Activated CD4-positive, alpha-beta T cell treated with anti-CD3 and anti-CD28 coated beads, Interleukin-2, amount 50 U/mL, for 1 hour (primary cell): ENCODE measurements at places on chromosomes 6 and 20.

GRCh38 chr6:125112934-125113333 lies 40.6 kb upstream of the TPD52L1 start:
- DNase-seq: no peak

- no peak for DNase-seq
These were observed 302.2 kb upstream of the EPHA7 start for GRCh38 chr6:93721386-93722048.

GRCh38 chr20:57652606-57653545 lies 32.6 kb upstream of the ZBP1 start:
- DNase-seq: no peak

- no peak for DNase-seq
These were observed 385.3 kb upstream of the SOX4 start for GRCh38 chr6:21208081-21208795.

DNA sequence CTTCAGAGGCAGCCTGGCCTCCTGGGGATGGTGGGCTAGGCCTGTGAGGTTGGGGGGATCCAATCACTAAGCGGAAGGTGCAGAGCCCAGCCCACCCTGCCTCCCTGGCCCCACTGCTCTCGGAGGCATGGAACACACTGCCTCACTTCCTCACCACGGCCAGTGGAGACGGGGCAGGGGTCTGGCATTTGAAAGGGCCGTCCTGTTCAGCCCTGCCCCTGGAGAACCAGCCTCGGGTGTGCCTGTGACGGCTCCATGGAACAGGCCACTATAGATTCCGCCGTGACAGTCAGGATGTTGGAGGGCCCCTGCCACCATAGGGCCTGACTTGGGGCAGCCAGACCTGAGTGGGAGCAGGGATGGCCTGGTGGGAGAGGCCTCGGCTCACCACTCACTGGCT lies 110.2 kb downstream of the DACT2 start:
- no peak for DNase-seq

DNA sequence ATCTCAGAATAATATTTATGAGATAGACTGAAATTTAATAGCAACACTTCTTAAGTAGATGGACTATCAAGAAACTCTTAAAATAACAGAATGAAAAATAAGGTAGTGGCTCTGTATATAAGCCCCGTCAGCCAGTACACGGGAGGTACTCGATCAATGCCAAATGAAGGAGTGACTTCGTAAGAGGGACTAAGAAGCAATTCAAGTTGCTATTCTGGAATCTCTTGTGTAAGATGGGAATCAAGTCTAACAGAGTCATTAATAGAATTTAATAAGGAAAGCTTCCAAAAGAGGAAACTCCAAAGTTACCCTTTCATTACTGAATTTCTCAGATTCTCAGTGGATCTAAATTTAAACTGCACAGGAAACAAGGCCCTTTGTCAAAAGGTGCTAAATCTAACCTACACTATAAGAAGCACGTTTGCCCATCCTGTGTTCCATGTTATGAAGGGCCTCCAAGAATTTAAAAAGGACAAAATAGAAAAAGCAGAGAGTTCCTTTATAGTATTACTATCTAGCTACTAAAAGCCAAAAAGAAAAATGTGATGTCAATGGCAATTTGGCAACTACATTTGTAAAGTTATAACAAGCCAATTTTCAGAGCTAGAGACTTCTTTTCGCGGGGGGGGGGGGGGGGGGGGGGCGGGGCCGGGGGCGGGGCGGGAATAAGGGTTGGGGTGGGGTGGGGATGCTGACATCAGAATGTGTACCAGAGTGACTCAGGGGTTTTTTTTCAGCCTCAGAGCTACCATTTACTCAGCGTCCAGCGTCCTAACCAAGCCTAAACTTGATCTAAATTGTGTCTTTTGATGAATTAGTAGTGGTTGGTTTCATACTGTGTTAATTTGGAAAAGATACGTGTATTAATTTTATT lies 200.6 kb downstream of the GMPR start:
- DNase-seq: no peak

GRCh38 chr6:37972994-37973757 lies 153.6 kb downstream of the ZFAND3 start:
- no peak for DNase-seq

DNA sequence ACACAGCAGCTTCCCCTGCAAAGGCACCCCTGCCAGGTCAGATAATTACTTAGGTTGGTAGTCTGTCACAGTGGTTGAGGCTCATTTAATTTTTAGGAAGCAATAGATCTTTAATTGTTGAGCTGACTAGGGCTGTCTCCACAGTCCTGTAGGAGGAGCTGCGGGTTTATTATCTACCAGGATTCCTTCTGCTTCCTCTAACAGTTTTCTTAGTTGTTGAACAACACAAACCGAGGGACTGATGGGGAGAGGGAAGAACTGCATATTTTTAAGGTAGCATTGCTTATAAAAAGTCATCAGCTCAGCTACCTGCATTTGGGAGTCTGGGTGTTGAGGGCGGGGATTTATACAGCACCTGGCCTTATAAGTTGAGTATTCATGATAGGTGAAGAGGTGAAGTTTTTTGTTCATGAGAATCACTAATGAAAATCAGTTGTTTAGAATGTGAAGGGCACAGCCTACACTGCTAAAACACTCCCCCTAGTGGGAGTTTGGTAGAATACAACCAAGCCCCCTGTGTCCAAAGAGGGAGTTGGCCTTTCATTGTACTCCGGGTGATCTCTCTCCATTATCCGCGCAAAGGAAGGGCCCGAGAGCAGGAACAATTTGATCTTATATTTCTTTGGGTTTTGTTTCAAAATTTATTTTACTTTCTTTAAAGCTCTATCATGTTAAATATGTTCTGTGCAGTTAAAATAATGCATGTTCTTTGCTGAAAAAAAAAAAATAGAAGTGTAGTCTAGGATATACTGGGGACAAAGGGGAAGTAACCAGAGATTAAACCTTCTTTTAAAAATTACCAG lies 69.6 kb downstream of the SSR1 start:
- DNase-seq: peak; percentile 15

- no peak for DNase-seq
These were observed 96.2 kb downstream of the PSMG4 start for GRCh38 chr6:3355011-3355357.

GRCh38 chr6:3324262-3324942 lies 65.7 kb downstream of the PSMG4 start:
- DNase-seq: no peak

DNA sequence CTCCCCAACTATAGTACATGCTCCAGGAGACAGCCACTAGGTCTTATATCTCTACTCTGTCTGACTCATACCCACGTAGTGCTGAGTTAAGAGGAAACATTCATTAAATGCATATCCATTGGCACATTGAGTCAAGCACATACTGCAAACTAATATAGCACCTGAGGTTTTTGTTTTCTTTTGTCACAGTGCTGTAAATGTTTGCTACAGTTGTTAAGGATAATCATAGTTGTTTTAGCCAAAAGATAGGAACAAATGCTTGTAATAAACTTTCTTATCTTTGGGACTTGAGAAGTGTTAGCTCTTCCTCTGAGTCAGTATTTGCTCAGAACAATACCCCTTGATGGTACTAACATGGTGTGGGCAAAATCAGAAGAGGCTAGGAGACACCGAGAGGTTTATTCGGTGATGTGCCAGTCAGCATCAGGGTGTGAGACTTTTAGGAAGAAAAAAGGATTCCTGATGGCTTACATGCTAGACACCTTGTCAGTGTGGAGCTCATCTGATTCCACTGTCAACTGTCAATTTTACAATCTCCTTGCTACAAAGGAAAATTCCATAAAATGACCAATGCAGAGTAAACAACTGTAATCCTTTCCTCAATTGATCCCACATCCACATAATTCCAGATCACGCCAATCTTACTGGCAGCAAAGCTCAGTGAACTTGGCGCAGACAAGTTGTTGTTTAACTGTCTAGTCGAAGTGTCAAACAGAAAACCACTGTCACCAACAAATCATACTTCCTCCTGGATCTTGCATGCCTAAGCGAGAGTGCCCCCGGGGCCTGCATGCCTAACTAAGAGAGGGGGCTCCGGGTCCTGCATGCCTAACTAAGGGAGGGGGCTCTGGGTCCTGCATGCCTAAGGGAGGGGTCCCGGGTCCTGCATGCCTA lies 36.1 kb downstream of the ELOVL2 start:
- DNase-seq: no peak

GRCh38 chr6:14065350-14065749 lies 52.2 kb upstream of the CD83 start:
- no peak for DNase-seq

DNA sequence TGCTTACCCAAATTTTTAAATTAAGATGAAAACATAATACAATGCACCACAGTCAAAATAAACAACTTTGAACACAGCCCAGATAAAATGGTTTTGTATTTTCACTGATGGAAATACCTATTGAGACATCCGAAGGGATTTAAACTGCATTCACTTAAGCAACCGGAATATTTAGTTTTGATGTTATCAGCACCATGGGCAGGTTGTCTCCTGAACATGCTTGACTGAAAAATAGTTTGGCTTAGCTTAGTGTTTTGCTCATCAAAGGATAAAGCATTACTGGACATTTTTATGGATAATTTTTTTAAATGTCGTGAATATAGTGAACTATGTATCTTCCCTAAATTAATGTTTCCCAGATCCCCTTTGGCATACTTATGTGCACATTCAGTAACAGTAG lies 177.5 kb downstream of the GJA1 start:
- no peak for DNase-seq

DNA sequence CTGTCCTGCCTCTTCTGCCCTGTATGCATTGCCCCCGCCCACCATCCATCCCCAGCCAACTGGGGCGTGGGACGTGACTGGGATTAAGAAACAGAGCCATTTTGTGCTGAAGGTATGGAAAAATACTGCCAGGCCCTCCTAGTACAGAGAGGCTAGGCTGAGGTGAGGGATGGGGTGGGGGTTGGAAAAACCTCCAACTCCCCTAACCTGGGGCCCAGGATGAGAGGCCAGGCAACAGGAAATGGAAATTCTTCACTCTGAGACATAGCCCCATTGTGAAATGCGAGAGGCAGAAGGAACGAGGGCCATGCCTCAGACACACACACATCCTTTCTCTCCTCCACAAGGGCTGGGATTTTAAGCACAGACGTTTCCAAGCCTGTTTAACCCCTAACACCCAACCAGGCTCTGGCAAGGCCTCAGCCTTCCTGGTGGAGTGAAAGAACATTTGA lies 19.9 kb downstream of the KCNK5 start:
- DNase-seq: no peak

DNA sequence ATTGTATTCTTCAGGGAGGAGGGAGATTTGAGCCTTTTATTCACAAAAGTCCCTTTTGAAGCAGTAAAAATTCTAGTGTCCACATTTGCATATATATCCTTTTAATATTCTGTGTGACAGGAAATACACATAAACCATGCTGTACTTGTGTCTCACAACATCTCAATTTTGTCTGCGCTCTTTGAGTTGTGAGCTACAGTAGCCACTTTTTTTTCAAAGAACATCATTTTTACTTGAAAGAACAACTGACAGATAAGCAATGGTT lies 21.3 kb downstream of the LMBRD1 start:
- DNase-seq: no peak

GRCh38 chr20:10578607-10579006 lies 95.2 kb downstream of the JAG1 start:
- no peak for DNase-seq

GRCh38 chr20:54078296-54078984 lies 8.0 kb upstream of the BCAS1 start:
- no peak for DNase-seq

DNA sequence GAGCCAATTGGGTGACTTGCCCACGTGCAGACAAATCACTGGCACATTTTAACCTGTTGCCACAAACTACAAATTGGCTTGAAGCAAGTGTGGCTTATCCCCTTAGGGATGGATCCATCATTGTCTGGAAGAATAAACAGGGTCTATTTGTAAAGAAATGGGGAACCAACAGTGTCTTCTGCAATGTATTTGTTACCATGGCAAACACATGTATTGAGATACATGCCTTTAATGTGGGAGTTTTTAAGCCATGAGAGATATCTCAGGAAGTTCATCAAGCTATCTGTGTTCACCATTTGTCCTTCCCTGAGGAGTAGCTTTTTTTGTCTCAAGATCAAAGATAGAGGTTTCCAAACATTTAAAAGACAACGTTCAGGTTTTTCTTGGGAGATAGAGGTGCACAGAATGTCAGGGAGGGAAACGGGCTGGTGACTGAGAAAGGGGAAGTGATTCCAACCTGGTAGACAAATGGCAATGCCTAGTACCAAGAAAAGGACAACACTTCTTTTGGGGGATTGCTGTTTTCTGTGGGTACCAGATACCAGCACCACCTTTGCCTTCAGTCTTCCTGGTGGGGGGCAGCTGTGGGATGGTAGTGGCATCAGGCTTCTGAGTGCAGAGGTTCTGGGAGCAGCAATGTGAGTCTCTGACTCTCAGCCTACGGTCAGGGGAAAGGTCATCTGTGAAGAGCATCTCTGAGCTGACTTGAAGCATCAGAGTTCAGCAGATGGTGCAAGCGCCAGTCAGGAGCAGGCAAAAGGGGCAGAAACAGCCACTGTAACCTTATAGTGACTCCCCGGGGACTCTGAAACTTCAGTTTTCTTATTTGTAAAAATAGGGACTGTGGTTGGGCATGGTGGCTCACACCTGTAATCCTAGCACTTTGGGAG lies 20.1 kb upstream of the BCAS1 start:
- no peak for DNase-seq

- no peak for DNase-seq
These were observed 38.8 kb downstream of the BMP2 start for GRCh38 chr20:6806275-6806674.

DNA sequence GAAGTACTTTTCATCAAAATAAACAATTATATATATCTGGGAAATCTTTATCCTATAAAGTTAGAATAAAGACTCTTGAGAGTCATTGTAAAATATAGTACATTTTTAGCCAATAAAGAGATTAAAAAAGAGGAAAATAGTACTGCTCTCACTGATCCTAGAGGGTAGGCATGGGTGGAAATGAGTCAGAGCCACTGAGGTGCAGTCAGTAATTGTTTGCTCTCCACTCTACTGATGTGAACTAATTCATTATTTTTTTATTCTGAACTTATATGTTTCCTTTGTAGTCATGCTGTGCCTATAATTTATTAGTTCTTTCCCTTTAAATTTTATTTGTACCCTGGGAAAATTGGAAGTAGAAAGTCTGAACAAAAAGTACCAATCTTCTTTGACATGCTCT lies 1359.4 kb upstream of the GJE1 start:
- DNase-seq: no peak

DNA sequence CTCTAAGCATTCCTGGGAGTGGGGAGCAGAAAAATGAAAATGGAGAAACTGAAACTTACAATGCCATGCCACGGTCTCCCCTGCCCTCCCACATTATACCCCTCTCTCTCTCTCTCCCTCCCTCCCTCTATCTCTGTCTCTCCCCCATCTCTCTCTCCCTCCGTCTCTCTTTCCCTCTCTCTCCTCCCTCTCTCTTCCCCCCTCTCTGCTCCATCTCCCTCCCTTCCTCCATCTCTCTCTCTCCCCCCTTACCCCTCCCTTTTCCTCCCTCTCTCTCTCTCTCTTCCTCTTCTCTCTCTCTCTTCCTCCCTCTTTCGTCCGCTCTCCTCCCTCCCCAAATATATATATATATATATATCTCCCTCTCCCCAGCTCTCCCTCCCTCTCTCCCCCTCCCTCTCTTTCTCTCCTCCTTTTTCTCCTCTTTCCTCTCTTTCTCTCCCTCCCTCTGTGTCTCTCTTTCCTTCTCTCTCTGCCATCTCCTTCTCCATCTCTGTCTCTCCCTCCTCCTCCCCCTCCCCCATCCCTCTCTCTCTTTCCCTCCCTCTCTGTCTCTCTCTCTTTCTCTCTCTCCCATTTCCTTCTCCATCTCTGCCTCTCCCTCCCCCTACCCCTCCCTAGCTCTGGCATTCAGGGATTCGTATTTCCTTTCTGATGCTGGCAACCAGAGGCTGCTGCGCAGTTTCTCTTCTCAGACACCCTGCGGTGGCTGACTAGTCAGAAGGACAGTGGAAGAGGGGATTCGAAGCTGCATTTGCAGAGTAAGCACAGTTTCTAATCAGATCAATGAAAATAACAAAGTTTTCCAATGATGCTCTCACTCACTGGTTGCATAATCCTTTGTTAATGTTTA lies 13.9 kb upstream of the VAPB start:
- no peak for DNase-seq
